Cerebellar nuclear complex (tissue), 1 donor: ENCODE measurements at places on chromosomes 13 and 19.

GRCh38 chr19:29831041-29831548, 19.3 kb downstream of the CCNE1 start:
- DNase-seq = no peak

GRCh38 chr13:106310291-106310865, 225.1 kb downstream of the EFNB2 start:
- DNase-seq = no peak

DNA sequence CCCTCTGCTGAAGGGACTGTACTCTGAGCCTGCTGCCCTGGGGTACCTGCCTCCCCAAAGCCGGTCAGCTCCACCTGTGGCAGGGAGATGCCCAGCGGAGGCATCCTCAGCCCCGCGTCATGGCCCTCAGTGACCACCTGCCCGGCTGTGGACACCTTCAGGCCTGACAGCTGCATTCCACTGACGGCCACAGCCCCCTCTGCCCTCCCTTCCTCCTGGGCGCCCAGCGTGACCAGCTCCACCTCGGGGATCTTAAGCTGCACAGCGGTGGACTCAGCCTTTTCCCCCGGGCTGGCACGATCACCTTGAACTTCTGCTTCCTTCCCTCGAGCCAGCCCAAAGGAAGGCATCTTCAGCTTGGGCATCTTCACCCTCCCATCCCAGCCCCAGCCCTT, 4.8 kb upstream of the HIPK4 start:
- DNase-seq = no peak

- DNase-seq = no peak
Observed at GRCh38 chr19:49520705-49521319, 7.0 kb upstream of the RCN3 start.

- no peak for DNase-seq
Observed at GRCh38 chr19:3612901-3613741, 6.4 kb upstream of the TBXA2R start.
